Fibroblast of lung (primary cell): ENCODE measurements at places on chromosomes 5 and 9.

DNA sequence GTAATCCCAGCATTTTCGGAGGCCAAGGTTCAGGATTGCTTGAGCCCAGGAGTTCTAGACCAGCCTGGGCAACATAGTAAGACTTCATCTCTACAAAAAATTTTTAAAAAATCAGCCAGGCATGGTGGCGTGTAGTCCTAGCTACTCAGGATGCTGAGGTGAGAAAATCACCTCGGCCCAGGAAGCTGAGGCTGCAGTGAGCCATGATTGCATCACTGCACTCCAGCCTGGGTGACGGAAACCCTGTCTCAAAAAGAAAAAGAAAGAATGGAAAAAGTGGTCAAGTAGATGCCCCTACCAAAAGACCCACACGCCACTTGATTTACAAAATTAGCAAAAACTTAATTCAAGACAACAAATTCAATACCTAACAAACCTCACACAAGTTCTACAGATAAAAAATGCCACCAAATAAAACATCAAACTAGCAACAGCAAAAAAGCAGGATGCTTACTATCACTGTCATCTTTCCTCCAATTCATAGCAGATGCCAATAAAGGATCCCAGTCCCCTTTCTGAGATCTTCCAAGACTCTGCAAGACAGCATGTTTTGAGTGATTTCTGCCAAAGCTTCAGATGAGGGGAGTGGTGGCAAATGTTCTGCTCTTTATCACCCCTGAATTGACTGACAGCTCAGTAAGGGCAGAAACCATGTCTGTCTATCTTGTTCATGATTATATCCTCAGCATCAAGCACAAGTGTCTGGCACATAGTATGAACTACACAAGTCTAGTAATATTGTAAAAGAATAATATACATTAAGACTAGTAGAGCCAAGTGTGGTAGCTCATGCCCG lies 34.2 kb upstream of the TESK1 start:
- no peak for DNase-seq

GRCh38 chr9:84493284-84493947 lies 152.9 kb upstream of the SLC28A3 start:
- no peak for DNase-seq

- no peak for DNase-seq
These were observed 255.9 kb downstream of the SAXO1 start for GRCh38 chr9:18776836-18777820.

- DNase-seq = peak; percentile 63
These were observed 31.6 kb downstream of the LMNB1 start for GRCh38 chr5:126808521-126808988.

GRCh38 chr5:11007269-11007870 lies 246.3 kb upstream of the DAP start:
- DNase-seq = no peak

GRCh38 chr5:150512368-150512747 lies 4.4 kb downstream of the NDST1 start:
- no peak for DNase-seq

GRCh38 chr9:85108746-85109145 lies 439.2 kb downstream of the NTRK2 start:
- no peak for DNase-seq

DNA sequence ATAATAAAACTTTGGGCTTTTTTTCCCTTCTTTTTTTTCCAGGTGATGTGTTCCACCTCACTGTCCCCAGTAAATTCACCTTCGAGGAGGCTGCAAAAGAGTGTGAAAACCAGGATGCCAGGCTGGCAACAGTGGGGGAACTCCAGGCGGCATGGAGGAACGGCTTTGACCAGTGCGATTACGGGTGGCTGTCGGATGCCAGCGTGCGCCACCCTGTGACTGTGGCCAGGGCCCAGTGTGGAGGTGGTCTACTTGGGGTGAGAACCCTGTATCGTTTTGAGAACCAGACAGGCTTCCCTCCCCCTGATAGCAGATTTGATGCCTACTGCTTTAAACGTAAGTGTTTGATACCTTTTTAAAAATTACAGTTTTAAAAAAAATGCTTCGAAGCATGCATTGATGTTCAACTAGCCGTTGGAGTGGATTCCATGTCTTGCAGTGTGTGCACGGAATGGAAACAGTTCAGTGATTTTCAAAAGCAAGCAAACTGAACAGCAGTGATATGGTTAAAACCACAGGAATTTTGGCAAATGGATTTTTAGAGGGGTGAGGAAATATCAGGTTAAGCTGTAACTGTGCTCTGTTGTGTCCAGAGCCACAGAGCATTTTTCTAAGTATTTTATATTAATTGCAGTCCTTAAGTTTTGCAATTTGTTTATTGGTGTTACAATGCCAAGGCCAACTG lies 40.7 kb downstream of the VCAN start:
- peak; percentile 81 for DNase-seq

GRCh38 chr5:103849934-103850333 lies 287.3 kb upstream of the NUDT12 start:
- DNase-seq = peak; percentile 72

GRCh38 chr9:131271506-131271931 lies 4.8 kb downstream of the FAM78A start:
- DNase-seq = no peak

DNA sequence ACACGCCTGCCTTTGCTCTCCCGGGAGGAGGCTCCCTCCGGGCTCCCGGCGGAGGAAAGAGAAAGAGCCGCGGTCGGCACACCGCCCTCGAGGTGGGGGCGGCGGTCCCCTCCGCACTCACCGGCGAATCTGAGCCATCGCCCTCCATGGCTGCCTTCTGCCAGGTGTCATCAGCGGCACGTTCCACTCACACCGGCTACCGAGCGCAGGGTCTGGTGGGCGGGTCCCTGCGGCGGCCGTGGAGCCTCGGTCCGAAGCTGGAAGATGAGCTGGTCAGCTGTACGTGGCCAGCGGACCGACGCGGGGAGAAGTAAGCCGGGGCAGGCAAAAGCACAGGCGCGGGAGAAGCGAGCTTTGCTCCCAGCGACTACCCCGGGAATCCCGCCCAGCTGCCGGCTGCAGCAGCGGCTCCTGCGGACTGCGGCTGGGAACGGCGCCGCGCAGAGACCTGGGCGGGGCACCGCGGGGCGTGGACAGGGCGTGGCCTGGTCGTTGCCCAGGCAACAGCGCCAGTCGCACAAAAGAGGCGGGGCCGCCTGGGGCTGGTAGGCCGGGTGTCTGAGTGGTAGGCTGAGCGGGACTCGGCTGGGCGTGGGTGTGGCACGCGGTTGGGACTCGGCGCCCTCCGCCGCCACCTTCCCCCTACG lies at the start of gene TRIM36:
TSS of gene TRIM36 (minus strand) at position 422 of the 647 bp plus-strand sequence. CDS start at position 148, 274 bp downstream.
- peak; percentile 89 for DNase-seq

DNA sequence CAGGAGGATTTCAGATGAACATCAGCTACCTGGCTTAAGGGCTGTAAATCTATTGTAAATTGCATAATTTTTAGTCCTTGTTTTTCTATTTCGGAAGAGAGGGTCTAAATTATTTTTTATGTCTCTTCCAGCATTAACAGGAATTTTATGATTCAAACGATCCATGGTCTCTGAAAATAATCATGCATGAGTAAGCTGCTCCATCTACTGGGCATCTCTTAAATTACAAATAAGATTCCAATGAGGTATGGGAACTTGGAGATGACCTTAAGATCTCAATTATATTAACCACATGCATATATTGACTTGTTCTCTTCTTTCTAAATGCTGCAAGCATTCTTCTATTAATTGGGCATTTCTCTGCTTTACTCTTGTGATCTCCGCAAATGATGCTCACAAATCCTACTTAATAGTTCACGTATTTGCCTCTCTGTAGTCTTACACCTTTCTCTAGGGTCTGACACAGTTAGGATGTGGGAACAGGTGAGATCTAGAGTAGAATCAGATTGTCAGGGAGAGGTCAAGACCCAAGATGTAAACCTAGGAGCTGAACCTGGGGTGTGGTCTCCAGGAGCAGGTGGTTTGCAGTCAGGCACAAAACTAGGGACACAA lies 86.9 kb downstream of the NUDT12 start:
- DNase-seq = peak; percentile 36

- DNase-seq = no peak
These were observed 17.6 kb downstream of the TRIM14 start for GRCh38 chr9:98101416-98101815.

DNA sequence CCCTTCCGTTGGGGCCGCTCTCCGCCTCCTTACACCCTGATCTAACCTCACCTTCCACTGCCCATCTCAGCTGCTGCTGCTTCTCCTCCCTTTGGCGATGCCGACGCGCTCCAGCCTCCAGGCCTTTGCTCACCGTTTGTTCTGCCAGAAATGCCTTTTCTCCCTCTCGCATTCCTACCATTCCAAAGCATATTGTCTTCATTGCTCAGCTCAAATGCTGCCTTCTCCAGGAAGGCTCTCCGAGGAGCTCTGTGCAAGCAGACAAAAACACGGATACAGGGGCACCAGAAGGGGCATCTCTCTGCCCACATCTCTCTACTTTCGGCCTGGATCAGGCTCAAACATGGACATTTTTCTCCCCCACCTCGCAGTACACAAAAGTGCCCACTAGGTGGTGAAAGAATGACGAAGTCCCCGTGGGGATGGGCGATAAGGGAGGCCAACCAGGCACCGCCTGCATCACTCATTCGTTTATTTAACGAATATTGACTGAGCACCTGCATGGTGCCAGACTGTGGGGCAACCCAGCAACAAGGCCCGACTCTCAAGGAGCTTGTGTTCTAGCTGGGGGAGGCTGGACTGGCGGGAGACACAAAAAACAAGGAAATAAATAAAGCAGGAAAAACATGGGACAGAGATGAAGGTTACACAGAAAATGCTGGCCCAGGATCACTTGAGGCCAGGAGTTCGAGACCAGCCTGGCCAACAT lies 7.3 kb upstream of the GRHPR start:
- peak; percentile 69 for DNase-seq

- DNase-seq = no peak
These were observed 9.1 kb upstream of the SMIM27 start for GRCh38 chr9:32543047-32543446.

DNA sequence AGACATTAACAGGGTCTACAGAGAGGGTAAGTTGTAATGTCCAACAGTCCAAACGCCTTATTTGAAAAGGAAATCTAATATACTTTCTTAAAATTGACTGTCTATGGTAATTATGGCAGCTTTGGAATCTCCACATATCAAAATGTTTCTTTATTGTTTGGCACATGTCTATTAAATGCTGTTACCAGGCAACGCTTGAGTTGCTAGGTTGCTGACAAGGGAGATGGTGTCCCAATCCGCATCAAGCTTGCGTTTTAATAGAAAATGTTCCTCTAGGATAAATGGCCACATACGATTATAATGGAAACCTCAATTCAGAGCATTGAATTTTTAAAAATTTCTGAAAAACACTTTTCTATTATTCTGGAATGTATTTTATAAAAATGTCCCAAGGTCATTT lies 9.2 kb downstream of the ANXA1 start:
- no peak for DNase-seq

DNA sequence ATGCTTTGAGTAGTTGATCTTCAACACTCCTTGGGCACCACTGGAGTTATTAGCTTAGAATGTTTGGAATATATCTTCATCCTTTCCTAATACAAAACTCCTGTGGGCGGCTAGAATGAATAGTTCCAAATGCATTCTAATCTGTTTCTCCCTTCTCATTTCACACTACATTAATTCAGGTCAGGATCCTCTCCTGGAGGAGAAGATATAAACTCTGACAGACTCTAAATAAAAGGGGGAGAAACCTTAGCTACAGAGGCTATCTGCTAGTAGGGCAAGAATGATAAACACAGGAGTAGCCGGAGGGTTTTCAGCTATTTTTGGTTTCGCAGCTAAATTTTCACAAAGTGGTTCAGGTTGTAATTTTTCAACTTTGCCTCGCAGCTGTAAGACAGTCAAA lies 45.2 kb upstream of the FAM240B start:
- DNase-seq = no peak

DNA sequence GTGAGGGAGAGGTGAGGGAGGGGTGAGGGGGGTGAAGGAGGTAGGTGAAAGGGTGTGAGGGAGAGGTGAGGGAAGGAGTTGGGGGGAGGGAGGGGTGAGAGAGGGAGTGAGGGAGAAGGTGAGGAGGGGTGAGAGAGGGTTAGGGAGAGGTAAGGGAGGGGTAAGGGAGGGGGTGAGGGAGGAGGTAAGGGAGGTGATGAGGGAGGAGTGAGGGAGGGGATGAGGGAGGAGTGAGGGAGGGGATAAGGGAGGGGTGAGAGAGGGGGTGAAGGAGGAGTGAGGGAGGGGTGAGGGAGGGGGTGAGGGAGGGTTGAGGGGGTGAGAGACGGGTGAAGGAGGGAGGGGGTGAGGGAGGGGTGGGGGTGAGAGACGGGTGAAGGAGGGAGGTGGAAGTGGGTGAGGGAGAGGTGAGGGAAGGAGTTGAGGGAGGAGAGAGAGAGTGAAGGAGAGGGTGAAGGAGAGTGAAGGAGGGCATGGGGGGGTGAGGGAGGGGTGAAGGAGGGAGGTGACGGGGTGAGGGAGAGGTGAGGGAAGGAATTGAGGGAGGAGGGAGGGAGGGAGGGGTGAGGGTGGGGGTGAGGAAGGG lies 18.5 kb downstream of the NINJ1 start:
- no peak for DNase-seq
